ENCODE measurements at places on chromosomes 6 and 20.
A peak's percentile ranks its signal among the peaks of the same experiment; 100 is the strongest.

DNA sequence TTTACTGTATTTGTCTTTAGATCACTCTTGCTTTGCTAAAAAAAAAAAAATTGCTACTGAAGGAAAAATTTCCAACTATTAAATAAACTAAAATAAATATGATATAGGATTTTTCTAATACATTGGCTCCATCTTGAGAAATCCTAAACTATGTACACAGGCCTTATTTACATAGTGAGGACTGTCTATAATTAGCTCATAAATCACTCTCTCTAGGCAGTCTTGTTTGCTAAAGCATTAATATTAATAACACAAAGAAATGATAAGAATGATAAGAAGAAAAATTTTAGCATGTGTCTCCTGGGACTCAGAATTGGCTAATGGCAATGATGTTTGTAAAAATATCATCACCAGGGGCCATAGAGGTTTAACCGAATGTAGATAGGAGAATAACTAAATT is 13.3 kb upstream of the CRYBG1 start:
- DNase-seq: no peak

DNA sequence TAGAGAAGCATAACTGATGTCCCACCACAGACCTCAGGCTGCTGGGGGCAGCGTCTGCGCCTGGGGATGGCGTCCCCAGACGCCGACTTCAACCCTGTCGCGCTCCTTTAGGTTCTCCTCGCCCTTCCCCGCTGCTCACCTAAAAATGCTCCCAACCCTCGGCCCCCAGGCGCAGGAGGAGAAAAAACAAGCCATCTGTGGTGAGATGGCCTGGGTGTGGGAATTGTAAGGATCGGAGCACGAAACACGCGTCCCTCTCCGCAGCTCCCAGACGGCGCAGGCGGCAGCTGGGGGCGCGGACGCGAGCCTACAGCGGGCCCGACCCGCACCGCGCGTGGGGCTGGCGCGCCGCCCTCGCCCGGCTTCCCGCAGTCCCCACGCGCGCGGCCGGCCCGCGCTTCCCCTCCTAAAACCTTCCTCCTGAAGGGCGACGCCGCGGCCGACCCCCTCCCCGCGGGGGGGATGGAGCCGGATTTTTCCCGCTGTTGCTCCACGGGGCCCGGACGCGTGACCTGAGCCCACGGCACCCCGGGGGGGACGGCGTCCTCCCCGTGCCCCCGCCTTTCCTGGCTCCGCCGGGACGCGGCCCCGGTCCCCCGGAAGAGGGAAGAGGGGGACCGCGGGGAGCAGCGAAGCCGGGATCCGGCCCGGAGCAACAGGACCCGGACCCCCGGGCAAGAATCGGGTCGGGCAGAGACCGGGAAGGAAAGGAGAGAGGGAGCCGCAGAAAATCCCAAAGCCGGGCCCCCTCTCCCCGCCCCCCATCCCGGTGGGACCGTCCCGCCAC is 611 bp downstream of the EPB41L2 start:
- DNase-seq: no peak

- no peak for DNase-seq
Observed at GRCh38 chr6:705047-705446, 12.1 kb upstream of the EXOC2 start.

DNA sequence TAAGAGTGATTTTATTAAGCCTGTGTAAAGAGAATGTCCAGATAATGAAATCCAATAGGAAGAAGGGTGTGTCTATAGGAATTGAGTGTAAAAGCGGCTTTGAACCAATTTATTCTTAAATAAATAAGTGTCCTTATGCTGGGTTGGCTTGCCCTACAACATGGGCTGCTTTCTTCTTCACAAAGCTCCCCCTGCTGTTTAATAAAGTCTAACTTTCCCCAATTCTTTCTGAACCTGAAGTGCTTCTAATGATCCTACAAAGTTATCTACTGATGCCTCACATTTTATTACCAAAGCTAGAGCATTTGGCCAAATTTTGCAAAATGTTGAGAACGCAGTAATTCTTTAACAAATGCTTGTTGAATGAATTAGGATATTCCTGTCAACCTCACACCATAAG is 36.3 kb upstream of the SIRT5 start:
- peak; percentile 17 for DNase-seq

DNA sequence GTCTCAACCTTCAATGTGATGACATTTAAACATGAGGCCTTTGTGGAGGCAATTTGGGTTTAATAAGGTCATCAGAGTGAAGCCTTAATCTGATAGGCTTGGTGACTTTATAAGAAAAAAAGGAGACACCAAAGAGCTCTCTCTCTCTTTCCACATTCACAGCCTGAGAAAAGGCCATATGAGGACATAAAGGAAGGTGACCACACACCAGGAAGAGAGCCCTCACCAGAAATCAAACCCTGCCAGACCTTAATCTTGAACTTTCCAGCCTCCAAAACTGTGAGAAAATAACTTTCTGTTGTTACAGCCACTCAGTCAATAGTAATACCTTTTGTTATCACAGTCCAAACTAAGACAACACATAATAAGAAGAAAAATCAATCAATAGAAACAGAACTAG is 47.7 kb downstream of the COL12A1 start:
- no peak for DNase-seq

DNA sequence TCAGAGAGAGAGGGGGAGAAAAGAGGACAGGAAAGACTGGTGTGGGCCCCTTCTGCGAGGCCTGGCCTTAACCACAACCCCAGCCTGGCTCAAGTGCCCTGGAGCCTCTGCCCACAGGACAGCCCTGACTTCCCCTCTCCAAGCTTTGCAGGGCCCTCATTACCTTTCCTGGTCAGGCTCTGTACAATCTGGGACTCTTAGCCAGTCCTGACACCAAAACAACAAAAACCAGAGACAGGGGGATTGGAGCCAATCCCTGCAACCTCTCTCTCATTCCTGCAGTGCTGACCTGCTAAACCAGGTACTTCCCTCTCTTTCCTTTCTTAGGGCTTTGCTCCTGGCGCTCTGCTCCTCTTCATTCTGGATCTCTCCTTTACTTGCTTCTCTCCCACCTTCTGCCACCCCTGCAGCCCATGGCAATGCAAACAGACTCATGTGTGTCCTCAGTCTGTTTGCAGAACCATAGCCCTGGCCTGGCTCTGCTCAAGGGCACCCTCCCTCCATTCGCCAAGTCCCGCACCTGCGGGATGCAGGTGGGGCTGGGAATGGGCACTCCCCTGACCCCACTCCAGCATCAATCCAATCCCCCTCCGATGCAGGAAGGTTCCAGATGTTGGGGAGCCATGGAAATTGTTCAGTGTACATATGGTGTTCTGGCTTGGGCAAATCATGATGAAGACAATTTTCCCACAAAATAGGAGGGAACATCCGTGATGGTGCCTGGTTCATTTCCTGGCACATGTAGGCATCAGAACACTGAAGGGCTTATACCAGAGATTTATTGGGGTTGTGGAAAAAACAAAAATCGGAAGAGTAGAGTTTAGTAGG is 38.1 kb downstream of the RPP40 start:
- DNase-seq: no peak

GRCh38 chr6:49497304-49497703 is 2.4 kb upstream of the GLYATL3 start:
- no peak for DNase-seq

GRCh38 chr6:62808565-62809293 is 402.5 kb upstream of the FKBP1C start:
- DNase-seq: no peak

GRCh38 chr6:83985715-83986114 is 47.9 kb upstream of the MRAP2 start:
- DNase-seq: no peak

- DNase-seq: peak; percentile 20
Observed at GRCh38 chr6:46781478-46782378, 11.5 kb upstream of the MEP1A start.

DNA sequence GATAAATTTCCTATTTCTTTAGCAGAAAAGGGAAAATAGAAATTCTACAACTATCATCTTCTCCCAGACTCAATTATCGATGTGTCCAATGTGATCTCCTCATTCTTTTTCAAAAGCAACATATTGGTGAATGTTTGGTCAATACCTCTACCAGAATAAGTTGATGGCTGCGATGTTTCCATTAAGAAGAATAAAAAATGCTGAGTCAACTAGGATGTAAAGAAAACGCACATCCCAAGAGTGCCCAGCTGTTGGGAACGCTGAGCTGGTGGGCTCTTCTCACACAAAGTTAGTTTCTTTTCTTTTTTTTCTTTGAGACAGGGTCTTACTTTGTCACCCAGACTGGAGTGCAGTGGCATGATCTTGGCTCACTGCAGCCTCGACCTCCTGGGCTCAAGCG is 39.8 kb downstream of the RAMACL start:
- DNase-seq: no peak

- DNase-seq: no peak
Observed at GRCh38 chr6:157983406-157984119, 1.9 kb downstream of the SYNJ2 start.

DNA sequence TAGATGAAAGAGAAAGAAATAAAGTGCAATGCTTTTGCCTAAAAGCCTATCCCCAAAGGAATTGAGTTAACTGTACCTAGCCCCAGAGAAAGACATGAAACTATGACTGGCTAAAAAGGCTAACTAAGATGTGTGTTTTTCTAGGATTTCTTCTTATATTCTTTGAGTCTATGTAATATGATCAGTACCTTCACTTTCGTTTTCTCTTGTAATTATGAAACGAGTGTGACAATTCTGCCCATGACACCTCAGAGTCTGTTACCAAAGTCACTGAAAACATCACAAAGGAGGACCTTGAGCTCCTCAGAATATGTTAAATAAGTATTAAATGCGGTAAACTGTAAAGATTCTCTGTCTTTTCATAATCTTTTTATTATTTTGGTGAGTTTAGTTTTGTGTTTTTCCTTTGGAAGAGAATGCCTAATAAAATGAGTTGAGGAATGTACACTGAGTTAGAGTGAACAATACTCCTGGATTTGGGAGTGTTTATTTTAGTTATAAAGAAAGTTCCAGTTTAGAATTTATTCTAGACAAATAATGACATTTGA is 141.3 kb downstream of the FUT9 start:
- DNase-seq: no peak

DNA sequence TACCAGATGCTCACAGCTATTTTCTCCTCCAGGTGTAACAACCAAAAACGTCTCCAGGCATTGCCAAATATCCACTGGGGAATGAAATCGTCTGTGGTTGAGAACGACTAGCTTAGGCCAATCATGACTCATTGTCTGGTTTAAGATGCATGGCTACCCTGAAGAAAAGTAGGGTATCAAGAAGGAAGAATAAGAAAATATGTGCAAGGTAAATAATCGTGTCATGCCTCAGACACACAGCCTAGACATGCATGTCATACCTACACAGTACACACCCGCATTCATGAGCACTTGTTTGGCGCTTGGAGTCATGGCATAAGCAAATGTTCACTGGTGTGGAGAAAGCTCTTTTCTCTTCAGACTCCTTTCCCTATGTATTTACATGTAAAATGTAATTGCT is 745.7 kb downstream of the MAFB start:
- no peak for DNase-seq

GRCh38 chr6:100203400-100203799 is 209.4 kb upstream of the MCHR2 start:
- peak; percentile 89 for DNase-seq

GRCh38 chr6:28923318-28924102 is at the start of gene TRIM27:
Gene TRIM27 (minus strand): TSS chr6:28923985. CDS start chr6:28923632, 353 bp downstream.
- DNase-seq: no peak

DNA sequence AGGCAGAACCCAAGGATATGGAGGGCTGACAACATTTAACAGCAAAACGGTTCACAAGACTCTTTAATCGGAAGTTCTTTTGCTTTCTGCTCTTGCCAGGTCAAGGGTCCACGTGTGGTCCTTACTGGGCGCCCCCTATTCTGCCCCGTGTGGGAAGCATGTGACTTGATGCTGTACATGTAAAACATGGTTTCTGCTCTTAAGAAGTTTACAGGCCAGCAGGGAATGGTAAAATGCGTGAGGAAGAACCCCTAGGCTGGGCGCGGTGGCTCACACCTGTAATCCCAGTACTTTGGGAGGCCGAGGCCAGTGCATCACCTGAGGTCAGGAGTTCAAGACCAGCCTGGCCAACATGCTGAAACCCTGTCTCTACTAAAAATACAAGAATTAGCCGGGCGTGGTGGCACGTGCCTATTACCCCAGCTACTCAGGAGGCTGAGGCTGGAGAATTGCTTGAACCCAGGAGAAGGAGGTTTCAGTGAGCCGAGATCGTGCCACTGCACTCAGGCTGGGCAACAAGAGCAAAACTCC is 19.3 kb downstream of the ZNF217 start:
- no peak for DNase-seq

GRCh38 chr20:31542201-31542842 is 28.1 kb downstream of the HM13 start:
- no peak for DNase-seq

DNA sequence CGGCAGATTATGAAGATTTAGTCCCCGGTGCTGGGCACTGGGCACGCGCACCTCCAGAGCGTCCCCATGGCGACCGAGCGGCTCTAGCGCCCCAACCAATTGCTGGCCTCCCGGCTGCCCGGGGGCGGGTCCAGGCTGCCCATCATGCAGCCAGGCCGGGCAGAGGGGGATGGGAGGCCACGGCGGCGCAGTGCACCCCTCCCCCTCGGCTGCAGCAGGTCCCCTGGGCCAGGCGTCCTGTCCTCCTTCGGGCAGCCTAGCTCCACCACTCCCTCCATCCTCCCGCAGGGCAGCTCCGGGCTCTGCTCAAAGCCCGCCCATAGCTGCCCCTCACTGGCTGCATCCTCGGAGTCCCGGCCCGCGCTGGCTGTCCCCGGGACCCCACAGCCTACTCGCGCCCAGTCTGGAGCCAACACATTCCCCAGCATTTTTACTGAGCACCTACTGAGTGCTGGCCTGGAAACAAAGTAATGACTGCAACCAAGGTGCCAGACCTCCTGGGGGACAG is 99.4 kb downstream of the ASXL1 start:
- no peak for DNase-seq

GRCh38 chr6:26468829-26469228 is 11.1 kb downstream of the BTN2A1 start:
- DNase-seq: no peak

GRCh38 chr6:7341271-7341670 is 28.3 kb upstream of the SSR1 start:
- DNase-seq: no peak
